ENCODE measurements at places on chromosomes 16 and 17.

DNA sequence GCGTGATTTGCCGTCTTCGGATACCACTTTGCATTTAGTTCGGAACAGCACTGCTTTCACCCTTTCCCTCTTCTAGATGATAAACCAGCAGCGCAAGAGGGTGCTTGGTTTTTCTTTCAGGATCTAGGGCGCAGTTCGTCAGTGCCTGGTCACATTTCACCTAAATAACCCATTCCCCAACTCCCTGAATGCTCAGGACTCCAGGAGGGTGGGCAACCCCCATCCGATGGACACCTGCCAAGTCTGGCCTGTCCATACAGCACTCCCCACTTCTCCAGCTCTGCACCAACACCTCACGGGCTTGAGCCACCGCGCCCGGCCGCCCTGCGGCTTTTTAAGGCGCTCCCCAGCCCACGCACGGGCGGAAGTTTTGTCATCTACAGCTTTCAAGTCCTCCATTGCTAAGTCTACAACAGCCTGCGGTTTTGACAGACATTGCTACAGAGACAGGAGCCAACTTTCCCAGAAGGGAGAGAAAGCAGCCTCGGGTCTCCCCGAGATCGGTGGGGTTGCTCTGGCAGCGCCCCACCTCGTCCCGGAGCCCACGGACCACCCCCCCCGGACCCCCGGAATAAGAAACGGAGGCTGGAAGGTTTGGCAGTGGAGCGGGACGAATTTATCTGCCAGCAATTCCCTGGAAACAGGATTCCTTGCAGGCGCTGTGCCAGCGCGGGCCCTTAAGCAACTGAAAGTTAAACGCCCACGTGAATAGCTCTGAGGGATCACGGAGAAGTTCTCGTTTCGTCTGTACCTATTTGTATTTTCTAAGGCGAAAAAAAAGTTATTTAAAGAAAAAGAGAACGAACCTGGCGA, 38.6 kb upstream of the SLFN13 start:
- peak; percentile 88 for DNase-seq

GRCh38 chr17:9055281-9055680, 34.0 kb downstream of the NTN1 start:
- no peak for DNase-seq

DNA sequence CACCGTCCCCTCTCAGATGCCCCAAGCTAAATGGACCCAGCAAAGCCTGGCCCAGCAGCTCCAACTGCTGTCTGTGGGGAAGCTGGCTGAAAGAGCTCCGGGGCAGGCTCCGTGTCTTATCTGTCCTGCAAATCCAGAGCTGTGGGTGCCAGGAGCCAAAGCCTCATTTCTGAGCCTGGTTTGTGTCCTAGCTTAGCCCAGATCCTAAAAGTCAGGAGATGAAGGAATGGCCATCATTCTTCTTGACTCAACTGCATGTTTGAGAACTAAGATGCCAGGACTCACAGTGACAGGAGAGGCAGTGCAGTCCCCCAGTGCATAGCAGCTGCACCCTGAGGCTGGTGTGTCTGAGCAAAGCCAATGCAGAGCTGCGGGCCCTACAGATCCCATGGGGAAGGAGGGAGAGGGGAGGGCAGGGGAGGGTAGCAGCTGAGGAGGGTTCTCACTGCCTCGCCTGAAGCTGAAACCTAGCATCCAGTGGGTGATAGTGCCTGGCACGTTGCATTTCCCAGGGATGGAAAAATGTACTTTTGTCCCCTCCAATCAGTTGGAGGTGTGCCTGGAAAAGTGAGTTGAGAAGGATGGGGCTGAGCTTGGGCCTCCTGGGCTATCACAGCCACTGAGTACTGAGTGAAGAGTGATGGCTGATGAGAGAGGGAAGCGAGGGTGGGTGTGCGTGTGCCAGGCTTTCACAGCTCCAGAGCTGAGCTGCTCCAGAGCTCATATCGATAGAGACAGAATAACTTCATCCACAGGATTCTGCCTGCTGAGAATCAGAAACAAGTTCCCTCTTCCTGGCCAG, 24.5 kb upstream of the CD300E start:
- DNase-seq = no peak

GRCh38 chr16:53892155-53892554, 188.2 kb downstream of the FTO start:
- DNase-seq = peak; percentile 42

- no peak for DNase-seq
Observed at GRCh38 chr17:1710807-1711553, 803 bp upstream of the TLCD2 start.

GRCh38 chr16:12398029-12398682, 405.5 kb downstream of the CPPED1 start:
- DNase-seq = no peak

- no peak for DNase-seq
Observed at GRCh38 chr17:31248986-31249834, 47.8 kb downstream of the OMG start.

- peak; percentile 60 for DNase-seq
Observed at GRCh38 chr16:31880322-31880979, 6.8 kb downstream of the ZNF267 start.

DNA sequence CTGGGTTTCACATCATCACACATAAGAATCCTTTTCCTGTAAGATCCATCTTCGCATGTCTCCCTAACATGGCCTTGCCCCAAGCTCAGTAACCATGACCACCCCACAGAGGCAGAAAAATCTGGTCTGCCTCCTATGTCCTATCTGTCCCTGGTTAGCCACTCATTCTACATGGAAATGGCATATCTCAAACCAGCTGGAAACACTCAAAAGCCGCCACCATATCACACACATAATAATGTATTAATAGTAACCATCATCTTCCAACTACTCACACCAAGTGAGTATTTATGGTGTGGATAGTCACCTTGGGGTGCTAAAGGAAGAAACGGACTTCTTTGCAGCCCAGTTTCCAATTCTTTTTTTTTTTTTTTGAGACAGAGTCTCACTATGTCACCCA, 11.4 kb downstream of the FAM117A start:
- no peak for DNase-seq

- DNase-seq = no peak
Observed at GRCh38 chr16:65176603-65177002, 54.7 kb upstream of the CDH11 start.

- no peak for DNase-seq
Observed at GRCh38 chr16:84041881-84042280, 714 bp downstream of the SLC38A8 start.

Measured in stimulated activated CD4-positive, alpha-beta T cell treated with anti-CD3 and anti-CD28 coated beads, Interleukin-4, amount 100 ng/mL, for 24 hours (primary cell).